ENCODE measurements at places on chromosomes 1 and 21.

DNA sequence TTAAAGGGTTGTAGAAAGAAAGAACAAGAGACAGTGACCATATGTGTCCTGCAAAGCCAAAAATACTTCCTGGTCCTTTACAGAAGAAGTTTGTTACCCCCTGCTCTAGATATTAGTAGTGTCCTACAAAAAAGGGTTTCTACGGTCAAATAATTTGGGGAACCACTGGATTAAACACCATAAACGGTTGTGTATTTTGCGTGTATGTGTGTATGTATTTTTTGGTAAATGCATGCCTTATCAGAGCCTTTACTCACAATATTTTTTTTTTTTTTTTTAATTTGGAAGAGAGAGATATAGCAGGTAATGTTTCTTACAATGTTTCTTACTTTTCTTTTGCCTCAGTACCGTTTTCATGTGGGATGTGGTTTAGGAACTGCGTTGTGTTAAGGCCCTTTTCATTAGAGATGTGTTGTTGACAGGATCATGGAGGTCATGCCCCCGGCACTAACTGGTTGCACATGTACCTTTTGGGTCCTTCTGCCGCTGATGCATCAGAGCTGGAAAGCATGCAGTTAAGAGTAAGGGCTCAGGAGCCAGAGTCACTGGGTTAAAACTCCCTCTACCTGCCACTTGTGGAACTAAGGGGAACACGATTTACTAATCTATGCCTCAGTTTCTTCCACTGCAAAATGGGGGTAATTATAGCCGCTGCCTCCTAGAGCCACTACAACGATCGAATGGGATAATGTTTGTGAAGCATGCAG, 234.6 kb upstream of the KAZN start:
- DNase-seq = no peak

DNA sequence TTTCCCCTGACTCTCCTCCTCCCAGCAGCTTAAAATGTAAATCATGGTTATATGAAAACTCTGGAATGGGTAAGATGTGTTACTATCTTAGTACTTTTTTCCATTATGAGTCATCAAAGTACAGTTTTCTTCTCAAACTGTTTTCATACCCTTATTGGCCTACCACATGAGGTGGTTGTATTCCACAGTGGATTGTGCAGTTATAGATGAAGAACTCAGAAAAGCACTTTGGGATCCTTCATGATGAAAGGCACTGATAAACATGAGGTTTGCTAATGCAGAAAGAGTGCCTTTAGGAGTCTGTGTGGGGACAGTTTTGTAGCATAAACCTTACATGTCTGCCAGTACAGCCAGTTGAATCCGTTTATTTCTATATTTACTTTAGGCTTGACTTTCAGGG, 32.0 kb upstream of the MYOCOS start:
- DNase-seq = no peak

- DNase-seq = no peak
Observed at GRCh38 chr1:18217398-18218043, 109.9 kb downstream of the IGSF21 start.

GRCh38 chr1:18955131-18955440, 1.4 kb downstream of the IFFO2 start:
- no peak for DNase-seq

DNA sequence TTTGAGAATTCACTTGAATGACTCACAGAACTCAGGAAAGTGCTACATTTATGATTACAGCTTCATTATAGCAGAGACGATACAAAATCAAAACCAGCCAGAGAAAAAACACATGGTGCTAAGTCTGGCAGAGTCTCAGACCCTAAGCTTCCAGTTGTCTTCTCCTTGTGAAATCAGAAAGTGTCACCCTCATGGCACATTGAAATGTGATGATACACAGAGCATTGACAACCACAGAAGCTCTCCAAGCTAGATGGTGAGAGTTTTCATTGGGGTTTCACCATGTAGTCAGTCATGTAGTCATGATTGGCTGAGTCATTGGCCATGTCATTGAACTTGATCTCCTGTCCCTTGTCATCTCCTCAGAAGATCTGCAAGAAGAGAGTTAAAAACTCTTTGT, 526.6 kb downstream of the MRPL39 start:
- no peak for DNase-seq

DNA sequence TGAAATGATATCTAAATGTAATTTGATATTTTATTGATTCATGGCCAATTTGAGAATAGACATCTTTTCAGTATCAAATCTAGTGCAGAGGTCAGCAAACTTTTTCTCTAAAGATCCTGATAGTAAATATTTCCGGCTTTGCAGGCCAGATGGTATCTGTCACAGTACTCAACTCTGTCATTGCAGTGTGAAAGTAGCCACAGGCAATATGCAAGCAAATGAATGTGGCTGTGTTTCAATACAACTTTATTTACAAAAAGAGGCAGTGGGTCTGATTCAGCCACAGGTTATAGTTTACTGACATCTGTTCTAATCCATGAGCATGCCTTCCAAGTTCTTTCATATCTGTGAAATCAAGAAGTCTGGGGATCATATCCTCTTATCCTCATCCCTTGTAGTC, 221.2 kb downstream of the PRDM2 start:
- no peak for DNase-seq

DNA sequence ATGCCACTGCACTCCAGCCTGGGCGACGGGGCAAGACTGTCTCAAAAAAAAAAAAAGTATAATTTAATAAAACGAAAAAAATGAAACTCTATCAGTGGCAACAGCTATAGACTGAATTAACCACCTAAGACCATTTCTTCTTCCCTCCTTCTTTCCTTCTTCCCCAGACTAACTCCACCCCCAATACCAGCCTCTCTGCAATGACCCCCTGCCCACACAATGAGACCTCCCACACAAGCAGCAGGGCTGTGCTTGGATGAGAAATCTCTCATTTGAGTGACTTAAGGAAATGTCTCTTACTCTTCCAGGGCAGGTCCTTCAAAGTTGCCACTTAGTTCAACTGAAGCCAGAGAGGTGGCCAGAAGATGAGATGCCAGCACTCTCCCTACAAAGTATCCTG, 94.5 kb upstream of the SYT6 start:
- no peak for DNase-seq

DNA sequence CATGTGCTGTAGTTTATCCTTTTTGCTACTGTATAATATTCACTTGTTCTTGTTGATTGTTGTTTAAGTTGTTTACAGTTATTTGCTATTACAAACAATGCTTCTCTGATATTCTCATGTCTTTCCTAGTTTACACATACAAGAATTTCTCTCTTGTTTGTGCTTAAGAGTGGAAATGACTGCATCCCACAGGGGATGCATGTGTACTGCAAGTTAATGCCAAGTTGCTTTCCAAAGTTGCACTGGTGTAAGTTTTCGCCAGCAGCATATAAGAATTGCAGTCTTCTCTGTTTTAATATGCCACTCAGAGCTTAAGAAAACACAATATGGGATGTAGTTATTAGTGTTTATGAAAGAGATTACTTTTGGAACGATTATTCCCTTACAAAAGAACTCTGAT, 97.7 kb downstream of the NEK7 start:
- no peak for DNase-seq

- DNase-seq = no peak
Observed at GRCh38 chr1:17045634-17046333, 8.0 kb downstream of the SDHB start.

GRCh38 chr1:51329443-51330325, 678 bp downstream of the TTC39A start:
- no peak for DNase-seq

All from cortex of kidney (tissue), 1 donor.